ENCODE measurements at places on chromosomes 2 and 18.
A peak's percentile ranks its signal among the peaks of the same experiment; 100 is the strongest.

- no peak for DNase-seq
Measured at GRCh38 chr18:62711781-62712180, 3.6 kb upstream of the PHLPP1 start.

DNA sequence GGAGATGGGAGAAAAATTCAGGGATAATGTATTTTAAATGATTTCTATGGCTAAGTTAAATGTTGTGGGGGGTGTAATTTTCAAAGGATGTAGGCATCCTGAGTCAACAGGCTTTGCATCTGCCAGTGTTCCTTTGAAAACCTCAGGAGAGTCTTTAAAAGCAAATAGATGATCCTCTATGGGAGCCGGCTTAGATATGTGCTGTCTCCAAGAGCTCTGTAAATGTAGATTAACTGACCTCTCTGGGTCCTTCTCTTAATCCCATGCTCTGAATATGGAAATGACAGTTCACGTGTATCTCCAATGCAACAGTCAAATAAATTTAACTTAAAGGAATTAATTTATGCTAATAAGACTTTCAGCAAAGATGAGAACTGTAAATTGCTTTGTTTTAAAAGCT is 292.7 kb downstream of the ERBB4 start:
- DNase-seq: no peak

- DNase-seq: peak; percentile 31
Measured at GRCh38 chr2:108305901-108306300, 17.2 kb downstream of the SULT1C2 start.

DNA sequence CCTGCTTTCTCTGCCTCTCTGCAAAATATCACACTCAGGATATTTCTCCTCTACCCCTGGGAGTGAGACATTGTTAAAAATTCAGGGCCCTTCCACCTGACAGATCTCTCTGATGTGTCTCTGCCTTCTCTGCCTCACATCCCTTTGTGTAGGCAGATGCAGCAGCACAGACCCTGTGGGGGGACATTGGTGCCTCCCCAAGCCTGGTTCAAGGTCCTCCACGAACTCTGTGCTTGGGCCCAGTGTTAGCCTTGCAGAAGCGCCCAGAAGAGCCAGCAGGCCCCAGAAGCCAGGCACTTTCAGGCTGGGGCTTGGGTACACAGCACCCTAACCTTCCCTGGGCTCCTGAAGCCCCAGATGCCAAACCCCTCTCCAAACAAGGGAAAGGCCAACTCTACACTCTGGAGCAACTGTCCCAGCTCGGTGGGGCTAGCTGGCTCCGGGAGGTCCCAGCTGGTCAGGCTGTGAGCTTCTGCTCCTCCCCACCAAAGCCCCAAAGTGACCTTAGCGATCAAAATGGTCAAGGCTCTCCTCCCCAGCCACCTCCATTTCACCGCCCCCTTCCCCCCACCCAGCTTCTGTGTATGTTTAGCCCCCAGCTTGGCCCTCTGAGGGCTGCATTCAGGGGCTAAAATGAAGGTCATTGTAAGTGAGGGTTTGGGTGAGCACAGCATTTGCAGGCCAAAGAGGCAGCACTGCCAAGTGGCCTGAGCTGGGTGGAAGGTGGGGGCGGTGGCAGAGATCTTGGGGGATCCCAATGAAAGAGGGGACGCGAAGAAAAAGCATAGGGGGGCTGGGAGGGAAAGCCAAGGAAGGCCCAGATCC is 2.6 kb downstream of the HOXD9 start:
- DNase-seq: no peak

GRCh38 chr2:64841461-64841860 is 147.7 kb upstream of the SLC1A4 start:
- DNase-seq: no peak

- DNase-seq: no peak
Measured at GRCh38 chr2:72623481-72623880, 202.4 kb downstream of the EXOC6B start.

- no peak for DNase-seq
Measured at GRCh38 chr2:222303828-222304736, 5.3 kb upstream of the PAX3 start.

- DNase-seq: peak; percentile 81
Measured at GRCh38 chr2:43318791-43319190, 92.4 kb upstream of the ZFP36L2 start.

GRCh38 chr18:22613058-22613690 is 195.5 kb upstream of the CTAGE1 start:
- no peak for DNase-seq

DNA sequence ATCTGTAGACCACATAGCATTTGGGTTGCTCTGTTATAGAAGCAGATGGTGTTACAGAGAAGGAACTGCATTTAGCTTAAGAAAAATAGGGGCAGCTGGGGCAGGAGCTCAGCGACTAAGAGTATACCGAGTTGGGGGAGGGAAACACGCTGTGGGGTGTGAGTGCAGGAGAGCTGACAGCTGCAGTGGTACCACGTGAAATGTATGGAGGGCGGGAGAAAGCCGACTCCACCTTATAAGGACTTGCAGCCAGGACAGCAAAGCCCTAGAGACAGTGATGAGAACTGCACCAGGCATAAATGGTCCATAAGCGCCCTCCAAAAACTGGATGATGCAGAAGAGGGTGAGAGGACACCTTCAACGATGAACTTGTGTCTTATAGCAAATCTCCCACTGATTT is 237.6 kb downstream of the PRKCE start:
- DNase-seq: no peak

- DNase-seq: peak; percentile 75
Measured at GRCh38 chr2:218186355-218186766, 19.6 kb upstream of the CXCR1 start.

- peak; percentile 64 for DNase-seq
Measured at GRCh38 chr2:189608795-189609422, 28.3 kb upstream of the SLC40A1 start.

DNA sequence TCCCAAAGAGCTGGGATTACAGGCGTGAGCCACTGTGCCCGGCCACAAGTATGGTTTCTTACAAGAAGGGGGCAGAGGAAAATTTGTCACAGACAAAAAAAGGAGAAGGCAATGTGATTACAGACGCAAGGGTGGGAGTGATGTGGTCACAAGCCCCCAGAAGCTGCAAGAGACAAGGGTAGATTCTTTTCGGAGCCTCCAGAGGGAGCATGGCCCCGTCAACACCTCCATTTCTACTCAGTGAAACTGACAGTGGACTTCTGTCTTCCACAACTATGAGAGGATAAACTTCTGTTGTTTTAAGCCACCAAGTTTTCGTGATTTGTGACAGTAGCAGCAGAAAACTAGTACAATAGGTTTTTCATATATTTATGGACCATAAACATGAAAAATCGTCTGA is 2.1 kb upstream of the TCF7L1 start:
- peak; percentile 65 for DNase-seq

- no peak for DNase-seq
Measured at GRCh38 chr18:54612237-54612636, 21.2 kb downstream of the DYNAP start.

- DNase-seq: no peak
Measured at GRCh38 chr2:38442643-38443541, 65.8 kb upstream of the ATL2 start.

DNA sequence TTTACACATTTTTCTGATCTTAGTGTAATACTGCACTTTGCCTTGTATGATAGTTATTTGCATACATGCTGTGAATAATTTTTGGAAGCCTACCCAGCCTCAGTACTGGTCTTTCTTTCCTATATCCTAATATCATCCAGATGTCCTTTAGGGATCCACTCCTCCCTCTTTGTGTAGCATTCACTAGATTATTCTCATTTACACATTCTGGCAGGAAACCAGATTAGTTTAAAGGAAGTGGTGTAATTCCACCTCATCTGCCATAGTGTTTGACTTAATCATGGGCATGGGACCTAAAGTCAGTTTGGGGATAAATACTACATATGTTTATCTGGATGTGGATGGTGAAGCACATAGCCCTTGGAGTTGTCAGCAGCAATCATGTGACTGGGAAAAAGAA is 444.9 kb upstream of the MAP2 start:
- DNase-seq: no peak

DNA sequence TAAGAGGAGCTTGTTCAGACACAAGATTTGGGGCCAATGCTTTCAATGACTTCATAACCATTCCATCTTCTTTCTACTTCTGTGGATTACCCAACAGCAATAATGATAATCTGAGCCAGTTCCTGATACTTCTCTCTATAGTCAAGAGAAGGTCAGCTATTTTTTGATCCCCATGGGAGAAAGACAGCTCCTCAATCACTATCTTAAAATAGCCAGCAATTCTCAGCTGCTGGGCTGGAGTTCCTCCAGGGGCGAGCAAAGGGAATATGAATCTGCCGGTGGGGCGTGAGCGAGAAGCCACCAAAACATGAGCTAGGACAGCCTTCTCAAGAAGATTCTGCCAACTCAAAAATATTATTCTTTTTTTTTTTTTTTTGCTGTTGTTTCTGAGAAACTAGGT is at the start of gene TMEM182:
TSS of gene TMEM182 (plus strand) at position 269 of the 400 bp plus-strand sequence. CDS start 187 bp downstream, outside the sequence.
- DNase-seq: no peak

All from EH (cell line).